ENCODE measurements at places on chromosomes 5 and 9.

DNA sequence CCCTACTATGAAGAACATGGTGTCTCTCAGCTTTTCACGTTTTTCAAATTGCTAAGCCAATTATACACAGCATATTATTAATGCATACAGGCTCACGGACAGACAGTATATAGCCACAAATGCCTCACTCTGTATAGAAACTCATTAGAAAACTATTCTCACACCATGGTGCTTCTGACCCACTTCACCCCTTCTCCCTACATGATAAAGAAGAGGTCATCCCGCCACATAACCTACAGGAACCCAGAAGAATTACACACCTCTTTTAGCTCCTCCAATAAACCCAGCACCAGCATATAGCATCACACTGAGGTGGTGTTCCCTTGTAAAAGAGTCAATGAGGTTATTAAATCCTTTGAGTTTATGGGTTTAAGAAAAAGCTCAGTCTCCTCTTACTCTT is 5.6 kb downstream of the TLE1 start:
- DNase-seq: no peak

DNA sequence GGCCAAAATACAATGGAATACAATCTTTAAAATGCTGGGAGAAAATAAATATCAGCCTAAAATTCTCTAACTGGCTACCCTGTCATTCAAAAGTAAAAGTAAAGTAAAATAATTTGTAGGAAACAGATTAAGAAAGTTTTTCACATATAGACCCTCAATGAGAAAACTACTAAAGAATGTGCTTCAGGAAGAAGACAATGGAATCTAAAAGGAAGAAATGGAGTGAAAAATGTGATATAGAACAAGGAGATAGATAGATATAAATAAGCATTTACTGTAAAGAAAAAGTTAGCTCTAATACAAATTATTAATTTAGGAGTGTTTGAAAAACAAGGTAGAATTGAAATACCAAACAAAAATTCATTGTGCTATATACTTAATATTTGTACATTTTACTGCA is 368.6 kb upstream of the MPDZ start:
- DNase-seq: no peak

- no peak for DNase-seq
Observed at GRCh38 chr5:60370508-60370907, 329.5 kb downstream of the DEPDC1B start.

DNA sequence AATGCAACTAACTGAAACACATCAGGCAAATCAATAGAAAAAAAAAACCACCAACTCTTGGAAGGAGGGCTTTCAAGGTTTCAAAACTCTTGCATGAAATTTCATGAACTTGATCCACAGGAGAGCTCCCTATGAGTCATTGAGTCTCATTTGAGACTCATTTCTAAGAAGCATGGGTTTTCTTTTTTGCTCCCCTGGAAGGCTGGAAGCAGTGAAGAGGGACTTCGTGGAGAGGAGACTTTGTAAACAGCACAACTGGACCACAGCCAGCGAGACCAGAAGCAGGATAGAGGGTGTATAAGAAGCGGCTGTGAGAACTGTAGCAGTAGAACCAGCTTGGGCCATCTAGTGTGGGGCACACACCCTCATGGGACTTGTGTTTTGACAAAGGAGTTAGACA is 41.2 kb upstream of the RAPGEF1 start:
- no peak for DNase-seq

DNA sequence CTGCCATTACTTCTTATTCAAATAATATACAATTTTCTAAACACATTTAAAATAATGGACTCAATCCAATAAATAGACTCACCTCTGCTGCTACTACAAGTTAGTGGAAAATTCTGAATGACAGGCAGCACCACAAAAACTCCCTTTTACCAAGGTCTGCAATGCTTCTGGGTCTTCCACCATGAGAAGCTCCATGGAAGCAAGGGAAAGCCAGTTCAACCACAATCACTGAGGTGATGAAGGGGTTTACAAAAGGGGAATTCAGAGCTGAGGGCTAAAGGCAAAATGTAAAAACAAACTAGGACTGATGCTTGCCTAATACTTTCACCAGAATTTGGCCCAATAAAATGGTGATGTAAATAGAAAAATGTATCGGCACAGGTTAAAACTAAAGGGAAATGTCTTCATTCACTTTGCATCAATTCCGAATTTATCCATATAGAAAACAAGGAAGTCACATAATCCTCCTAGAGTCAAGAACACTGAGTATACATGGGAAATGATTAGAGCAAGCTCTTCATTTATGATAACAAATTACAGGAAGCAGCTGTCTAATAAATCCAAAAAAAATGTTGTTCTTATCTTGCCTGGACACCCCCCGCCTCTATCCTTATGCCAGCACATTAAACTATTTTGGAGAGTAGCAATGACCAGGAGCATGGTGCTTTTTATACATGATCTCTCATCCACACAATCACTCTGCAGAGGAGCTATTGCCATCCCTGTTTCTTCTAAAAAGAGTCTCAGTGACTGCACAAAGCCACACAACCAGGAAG is 66.3 kb upstream of the NFIB start:
- no peak for DNase-seq

- no peak for DNase-seq
Observed at GRCh38 chr5:10701567-10702039, 59.4 kb downstream of the DAP start.

DNA sequence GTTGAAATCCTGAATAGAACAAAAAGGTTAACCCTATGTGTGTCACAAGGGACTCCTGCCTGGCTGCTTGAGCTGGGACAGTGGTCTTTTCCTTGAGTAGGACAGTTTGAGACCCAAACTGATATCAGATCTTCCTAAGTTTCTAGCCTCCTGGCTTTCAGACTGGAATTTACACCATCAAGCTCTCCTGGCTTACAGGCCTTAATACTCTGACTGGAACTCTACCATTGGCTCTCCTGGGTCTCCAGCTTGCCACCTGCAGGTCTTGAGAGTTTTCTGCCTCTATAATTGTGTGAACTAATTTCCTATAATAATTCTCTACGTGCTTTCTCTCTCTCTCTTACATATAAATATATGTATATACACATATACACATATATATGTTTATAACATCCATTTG is 112.5 kb downstream of the PRR16 start:
- DNase-seq: no peak

DNA sequence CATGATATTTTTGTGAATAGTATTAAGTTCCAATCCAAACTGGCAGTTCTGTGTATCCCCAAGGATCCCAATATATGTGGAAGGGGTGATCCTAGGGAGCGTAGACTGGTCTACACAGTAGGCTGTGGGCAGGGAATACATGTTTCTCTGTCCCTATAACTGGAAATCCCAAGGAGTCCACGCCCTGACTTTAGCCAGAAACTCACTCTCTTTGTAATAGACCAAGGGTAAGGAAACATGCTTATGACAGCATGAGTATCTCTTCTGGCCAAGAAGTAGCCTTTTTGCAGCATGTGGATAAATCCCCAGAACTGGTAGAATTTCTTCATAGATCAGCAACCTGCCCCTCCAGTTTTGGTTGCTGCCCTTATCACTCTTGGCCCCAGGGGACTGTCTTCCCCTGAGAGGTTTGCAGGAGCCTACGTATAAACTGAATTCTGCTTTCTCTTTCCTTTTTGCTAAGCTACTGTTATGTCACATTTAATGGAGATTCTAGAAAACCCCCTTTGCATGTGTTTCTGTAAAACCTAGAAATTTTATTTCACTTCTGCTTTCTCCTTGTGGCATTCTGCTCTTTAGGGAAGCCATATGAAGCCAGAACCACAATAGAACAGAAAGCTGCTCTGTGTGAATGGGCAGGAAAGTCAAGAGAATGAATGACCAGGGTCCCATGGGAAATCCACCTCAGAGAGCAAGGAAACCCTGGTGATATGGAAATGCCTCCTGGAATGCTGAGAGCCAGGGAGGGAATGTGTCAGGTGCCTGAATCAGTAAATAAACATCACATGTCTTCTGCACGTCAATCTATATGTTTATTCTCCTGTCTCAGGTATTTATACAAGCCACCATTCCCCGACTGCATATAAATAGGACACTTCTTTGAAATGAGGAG is 3.5 kb downstream of the IFNA2 start:
- DNase-seq: no peak

DNA sequence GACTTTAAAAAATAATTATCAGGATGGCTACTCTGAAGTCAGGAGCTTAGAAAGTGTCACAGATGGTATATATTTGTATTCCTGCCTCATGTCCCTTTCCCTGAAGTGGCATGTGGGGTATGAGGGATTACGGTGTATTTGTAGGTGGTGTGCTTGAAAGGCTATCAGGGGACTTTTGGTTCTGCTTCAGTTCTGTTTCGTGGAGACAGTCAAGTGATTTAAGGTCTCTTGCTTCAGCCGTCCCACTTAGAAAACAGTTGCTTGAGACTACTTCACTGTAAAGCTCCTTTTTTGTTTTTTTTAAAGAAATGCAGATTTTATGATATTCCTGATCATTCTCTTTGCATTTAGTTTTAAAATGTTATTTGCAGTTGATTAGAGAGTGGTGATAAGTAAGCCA is 18.3 kb downstream of the PARP8 start:
- DNase-seq: no peak

DNA sequence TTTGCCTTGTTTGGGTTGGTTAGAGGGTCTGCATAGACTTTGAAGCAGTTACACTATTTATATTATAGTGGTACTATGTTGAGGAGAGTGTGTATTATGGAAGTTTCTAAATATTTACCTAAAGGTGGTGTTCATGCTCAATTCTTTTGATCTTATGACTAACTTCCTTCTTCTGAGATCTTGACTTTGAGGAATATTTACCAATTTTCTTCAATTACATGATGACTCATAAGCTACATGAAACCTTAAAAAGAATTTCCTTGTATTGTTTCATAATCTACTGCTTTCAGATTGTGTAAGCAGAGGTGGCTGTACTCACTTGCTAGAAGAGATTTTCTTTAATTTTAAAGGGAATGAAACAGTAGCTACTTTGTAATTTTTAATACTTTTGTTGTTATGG is 276.1 kb downstream of the TAF11L14 start:
- no peak for DNase-seq

DNA sequence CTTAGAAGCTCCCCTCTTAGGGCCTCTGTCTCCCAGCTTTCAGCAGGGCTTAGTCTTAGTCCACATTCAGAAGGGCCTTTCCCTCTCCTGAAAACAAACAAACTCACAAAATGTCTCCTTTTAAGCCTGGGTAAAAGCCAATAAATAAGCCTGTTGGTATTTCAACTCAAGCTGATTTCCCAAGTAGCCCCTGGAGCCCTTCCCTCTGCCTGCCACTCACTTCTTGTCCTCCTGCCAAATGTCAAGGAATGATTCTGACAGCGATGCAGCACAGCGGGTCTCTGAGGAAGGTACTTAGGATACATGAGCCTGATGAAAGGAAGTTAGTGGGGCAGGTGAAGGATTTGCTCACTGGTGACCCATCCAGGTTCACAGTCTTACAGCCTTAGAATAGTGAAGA is 210.5 kb downstream of the PJA2 start:
- DNase-seq: no peak

- DNase-seq: no peak
Observed at GRCh38 chr9:38126730-38127129, 57.7 kb upstream of the SHB start.

GRCh38 chr9:136979769-136980587 is 2.7 kb downstream of the PTGDS start:
- DNase-seq: no peak

GRCh38 chr9:89661391-89661949 is 56.7 kb downstream of the GADD45G start:
- DNase-seq: no peak

- DNase-seq: no peak
Observed at GRCh38 chr9:137429974-137430722, 7.0 kb downstream of the NOXA1 start.

DNA sequence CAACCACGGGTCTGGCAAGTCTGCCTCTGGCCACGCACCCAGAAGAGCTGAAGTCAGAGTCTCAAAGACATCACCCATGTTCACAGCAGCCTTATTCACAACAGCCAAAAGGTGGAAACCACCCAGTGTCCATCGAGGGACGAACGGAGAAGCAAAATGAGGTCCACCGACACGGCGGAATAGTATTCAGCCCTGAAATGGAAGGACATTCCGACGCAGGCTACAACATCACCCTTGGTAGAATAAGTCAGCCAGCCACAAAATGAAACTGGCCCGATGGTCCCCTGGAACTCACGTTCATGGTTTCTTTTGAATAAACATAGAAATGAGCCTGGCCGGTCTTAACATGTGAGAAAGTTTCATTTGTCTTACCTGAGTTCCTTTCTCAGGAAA is 16.9 kb downstream of the CCDC187 start:
- DNase-seq: no peak

DNA sequence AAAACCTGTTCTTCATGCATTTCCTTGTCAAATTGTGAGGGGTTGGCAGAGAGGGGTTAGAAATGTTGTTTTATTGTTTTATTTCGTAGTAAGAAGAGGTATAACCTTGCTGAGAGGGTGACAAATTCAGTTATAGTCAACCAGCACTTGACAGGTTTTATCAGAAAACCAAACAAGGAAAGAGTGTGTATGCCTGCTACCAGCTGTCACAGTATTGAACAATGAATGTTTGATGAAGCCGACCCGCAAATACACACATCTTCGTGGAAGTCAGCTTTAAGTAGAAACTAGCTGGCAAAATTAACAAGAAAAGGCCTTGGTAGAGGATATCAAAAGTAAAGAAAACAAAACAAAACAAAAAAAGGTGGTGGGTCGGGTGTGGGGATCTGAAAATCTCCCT is 214.6 kb upstream of the TLE4 start:
- no peak for DNase-seq

DNA sequence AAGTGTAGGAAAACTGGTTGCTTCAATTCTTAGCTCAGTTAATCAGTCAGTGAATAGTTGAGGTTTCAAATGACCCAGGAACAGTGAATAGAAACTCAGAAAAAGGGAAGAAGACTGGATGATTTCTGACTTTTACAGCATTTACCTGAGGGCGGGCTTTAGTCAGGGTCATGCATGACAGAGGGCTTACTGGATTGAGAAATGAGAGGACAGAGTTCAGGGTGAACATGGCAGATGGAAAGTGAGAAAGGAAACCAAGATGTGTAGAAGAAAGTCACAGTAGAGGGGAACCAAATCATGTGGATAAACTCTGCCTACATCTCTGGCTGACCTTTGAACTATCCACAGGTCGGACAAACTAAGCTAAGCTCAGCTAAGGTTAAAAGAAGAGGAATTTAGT is 596.0 kb downstream of the SEMA5A start:
- DNase-seq: no peak

- DNase-seq: no peak
Observed at GRCh38 chr5:172926796-172927195, 32.4 kb upstream of the RPL26L1 start.

- no peak for DNase-seq
Observed at GRCh38 chr5:176731506-176732160, 78.7 kb upstream of the UNC5A start.

GRCh38 chr5:178586396-178586795 is 3.8 kb downstream of the COL23A1 start:
- no peak for DNase-seq

DNA sequence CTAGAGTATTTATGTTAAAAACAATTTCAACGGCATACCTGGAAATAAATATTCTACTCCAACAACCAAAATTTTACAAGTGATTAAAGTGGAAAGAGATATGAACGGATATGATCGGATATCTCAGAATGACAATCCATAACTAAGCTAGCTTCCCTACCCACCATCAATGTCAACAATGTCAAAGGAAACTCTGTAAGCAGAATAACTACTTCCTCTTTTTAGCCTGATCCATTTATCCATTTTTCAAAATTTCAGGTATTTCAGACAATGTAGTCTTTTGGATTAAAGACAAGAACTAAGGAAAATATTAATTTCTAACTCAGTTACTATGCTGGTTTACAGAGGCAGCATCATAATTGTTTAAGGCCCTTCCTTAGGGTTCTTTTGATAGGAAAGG is 188.7 kb downstream of the DENND1A start:
- DNase-seq: no peak

GRCh38 chr5:168952196-168952595 is 348.7 kb downstream of the SLIT3 start:
- no peak for DNase-seq
